ENCODE measurements at places on chromosomes 1 and 21.

- peaks cover 30% of the 10 kb centered on the region for H3K4me1 ChIP-seq
- H3K27me3 ChIP-seq, result no peaks in the 10 kb centered on the region
- no peak overlapping the region for H3K4me3 ChIP-seq
- DNase-seq, result peak; percentile 34
Observed at GRCh38 chr1:228272831-228273571, 65.2 kb downstream of the OBSCN start.

GRCh38 chr1:160942926-160943325 is 11.7 kb downstream of the ITLN2 start:
- DNase-seq, result no peak
- H3K27me3 ChIP-seq, result no peaks in the 10 kb centered on the region
- H3K27ac ChIP-seq, result no peak overlapping the region
- no peak overlapping the region for H3K4me3 ChIP-seq

DNA sequence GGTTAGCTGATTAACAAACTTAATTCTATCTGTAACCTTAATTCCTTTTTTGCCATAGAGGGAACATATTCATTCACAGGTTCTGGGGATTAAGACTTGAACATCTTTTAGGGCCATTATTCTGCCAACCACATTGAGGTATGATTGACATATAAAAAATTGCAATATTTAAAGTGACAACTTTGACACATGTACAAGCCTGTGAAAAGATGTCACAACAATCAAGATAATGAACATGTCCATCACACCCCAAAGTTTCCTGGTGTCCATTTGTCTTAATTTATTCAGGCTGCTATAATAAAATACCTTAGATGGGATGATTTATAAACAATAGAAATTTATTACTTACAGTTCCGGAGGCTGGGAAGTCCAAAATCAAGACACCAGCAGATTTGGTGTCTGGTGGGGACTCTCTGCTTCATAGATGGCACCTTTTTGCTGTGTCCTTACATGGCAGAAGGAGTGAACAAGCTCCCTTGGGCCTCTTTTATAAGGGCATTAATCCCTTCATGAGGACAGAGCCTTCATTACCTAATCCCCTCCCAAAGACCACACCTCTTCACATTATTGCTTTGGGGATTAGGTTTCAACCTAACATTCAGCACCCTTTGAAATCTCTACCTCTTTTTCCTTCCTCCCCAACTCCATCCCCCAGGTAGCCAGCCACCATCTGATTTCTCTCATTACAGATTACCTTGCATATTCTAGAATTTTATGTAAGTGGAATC is 33.0 kb upstream of the TP53BP2 start:
- H3K27ac ChIP-seq, result no peak overlapping the region
- H3K4me3 ChIP-seq, result no peak overlapping the region
- no peaks in the 10 kb centered on the region for H3K27me3 ChIP-seq
- H3K36me3 ChIP-seq, result no peaks in the 10 kb centered on the region
- no peaks in the 10 kb centered on the region for H3K4me1 ChIP-seq
- no peak for DNase-seq

DNA sequence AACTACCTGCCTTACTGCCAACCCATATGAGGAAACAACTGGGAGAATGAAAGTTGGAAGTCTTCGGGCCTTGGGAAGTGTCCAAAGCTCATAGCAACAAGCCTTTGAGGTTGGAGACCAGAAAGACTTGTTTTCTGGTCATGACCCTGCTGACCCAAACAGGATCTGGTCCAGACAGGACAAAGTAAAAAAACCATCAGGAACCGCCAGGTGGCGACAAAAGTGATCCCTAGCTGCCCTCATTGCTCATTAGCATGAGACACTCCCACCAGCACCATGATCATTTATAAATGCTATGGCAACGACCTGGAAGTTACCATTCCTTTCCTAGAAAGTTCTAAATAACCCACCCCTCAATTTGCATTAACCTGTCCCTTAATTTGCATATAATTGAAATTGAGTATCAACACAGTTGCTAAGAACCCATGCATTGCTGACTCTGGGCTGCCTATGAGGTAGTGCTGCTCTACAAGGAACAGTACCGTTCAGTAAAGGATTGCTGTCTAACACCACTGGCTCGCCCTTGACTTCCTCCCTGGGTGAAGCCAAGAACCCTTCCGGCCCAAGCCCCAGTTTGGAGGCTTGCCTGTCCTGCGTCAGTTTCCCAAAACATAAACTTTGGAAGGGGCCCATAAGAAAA is 89.0 kb downstream of the URB2 start:
- H3K36me3 ChIP-seq, result no peaks in the 10 kb centered on the region
- H3K27ac ChIP-seq, result no peak overlapping the region
- DNase-seq, result no peak
- no peaks in the 10 kb centered on the region for H3K27me3 ChIP-seq
- no peaks in the 10 kb centered on the region for H3K4me1 ChIP-seq

DNA sequence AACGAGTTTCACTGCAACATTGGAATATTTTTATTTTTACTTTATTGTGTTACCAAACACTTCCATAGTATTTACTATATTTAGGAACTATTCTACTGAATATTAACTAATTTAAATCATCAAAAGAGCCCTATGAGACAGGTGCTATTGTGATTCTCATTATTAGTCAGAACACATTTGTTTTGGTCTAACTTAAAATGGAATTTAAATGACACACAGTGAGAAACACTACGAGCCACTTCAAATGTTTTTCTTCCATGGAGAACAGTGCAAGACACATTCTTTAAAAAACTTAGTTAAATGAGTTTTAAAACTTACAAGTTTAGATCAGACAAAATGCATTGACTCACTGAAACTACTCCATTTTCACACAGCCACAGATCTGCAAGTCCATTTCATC is 6.6 kb upstream of the TRAF3IP3 start:
- no peak for DNase-seq
- H3K27ac ChIP-seq, result no peak overlapping the region
- H3K4me1 ChIP-seq, result peaks cover 4% of the 10 kb centered on the region

DNA sequence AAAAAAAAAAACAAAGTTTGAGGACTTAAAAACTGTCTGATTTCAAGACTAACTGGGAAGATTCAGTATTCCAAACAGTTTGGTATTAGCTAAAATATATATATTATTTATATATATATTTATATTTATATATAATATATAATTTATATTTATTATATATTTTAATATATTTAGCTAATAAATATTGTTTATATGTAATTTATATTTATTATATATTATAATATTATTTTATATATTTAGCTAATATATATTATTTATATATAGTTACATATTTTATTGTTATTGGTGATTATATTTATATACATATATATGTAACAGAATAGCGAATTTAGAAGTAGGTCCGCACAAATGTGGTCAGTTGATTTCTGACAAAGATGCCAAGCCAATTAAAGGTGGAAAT is 480.2 kb upstream of the C1orf87 start:
- no peak for DNase-seq
- no peak overlapping the region for H3K4me3 ChIP-seq
- no peaks in the 10 kb centered on the region for H3K4me1 ChIP-seq
- no peaks in the 10 kb centered on the region for H3K27me3 ChIP-seq

DNA sequence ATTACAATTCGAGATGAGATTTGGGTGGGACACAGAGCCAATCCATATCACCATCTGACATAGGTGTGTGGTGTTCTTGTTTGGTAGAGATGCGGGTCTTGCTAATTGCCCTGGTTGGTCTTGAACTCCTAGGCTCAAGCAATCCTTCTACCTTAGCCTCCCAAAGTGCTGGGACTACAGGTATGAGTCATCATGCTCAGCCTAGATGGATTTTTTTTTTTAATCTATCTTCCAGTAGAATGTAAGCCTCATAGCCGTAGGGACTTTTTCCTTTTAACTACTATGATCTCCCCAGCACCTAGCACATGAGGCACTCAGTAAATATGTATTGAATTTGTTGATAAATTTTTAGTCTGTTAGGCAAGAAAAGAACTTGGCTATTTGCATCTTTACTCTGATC is 94.6 kb upstream of the TENT5C start:
- no peak for DNase-seq
- H3K27ac ChIP-seq, result no peak overlapping the region
- H3K36me3 ChIP-seq, result peaks cover 12% of the 10 kb centered on the region
- H3K4me1 ChIP-seq, result no peaks in the 10 kb centered on the region
- H3K27me3 ChIP-seq, result no peaks in the 10 kb centered on the region

- H3K27ac ChIP-seq, result no peak overlapping the region
- DNase-seq, result no peak
- no peaks in the 10 kb centered on the region for H3K27me3 ChIP-seq
Observed at GRCh38 chr1:109880971-109881894, 29.4 kb upstream of the CSF1 start.

GRCh38 chr1:174964261-174964971 is 35.3 kb upstream of the CACYBP start:
- no peaks in the 10 kb centered on the region for H3K4me1 ChIP-seq
- no peak overlapping the region for H3K4me3 ChIP-seq

GRCh38 chr1:203251466-203251865 is 22.0 kb upstream of the CHIT1 start:
- H3K4me3 ChIP-seq, result no peak overlapping the region
- H3K27me3 ChIP-seq, result no peaks in the 10 kb centered on the region
- no peaks in the 10 kb centered on the region for H3K4me1 ChIP-seq

DNA sequence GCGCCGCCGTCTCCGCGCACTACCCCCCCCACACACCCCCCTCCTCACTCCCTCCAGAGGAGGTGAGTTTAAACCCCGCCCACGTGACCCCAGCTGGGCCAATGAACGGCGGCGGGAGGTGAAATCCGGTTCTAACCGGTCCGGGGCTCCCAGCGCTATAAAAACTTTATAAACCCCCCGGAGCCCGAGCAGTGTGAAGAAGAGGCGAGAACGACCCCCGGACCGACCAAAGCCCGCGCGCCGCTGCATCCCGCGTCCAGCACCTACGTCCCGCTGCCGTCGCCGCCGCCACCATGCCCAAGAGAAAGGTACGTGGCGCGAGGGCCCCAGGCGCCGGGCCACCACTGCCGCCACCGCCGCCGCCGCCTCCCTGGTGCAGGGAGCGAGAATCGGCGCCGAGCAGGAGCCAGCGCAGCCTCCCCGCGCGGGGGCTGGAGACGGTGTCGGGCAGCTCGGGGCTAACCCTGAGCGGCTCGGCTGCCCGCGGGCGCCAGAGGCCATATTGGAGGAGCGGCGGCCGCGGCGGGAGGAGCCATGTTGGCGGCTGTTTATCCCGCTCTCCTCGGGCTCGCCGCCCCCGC is at the start of gene HMGN2:
Gene HMGN2, plus strand, starts transcription at position 121 of the 581 bp plus-strand sequence. Its CDS starts 173 bp downstream, at position 294.
- H3K36me3 ChIP-seq, result peaks cover 38% of the 10 kb centered on the region
- H3K27me3 ChIP-seq, result no peaks in the 10 kb centered on the region
- peak within 1 kb of the TSS; percentile 100 for H3K27ac ChIP-seq
- H3K4me3 ChIP-seq, result peak within 1 kb of the TSS; percentile 100
- no peaks in the 10 kb centered on the region for H3K4me1 ChIP-seq
- DNase-seq, result peak; percentile 90

GRCh38 chr1:172220376-172220775 is 200.1 kb upstream of the C1orf105 start:
- no peak overlapping the region for H3K27ac ChIP-seq
- no peaks in the 10 kb centered on the region for H3K36me3 ChIP-seq
- H3K4me3 ChIP-seq, result no peak overlapping the region
- H3K4me1 ChIP-seq, result no peaks in the 10 kb centered on the region
- DNase-seq, result no peak

- H3K36me3 ChIP-seq, result no peaks in the 10 kb centered on the region
- no peaks in the 10 kb centered on the region for H3K27me3 ChIP-seq
- H3K4me3 ChIP-seq, result no peak overlapping the region
- H3K4me1 ChIP-seq, result no peaks in the 10 kb centered on the region
- DNase-seq, result no peak
Observed at GRCh38 chr1:71193153-71193552, 112.3 kb upstream of the ZRANB2 start.

DNA sequence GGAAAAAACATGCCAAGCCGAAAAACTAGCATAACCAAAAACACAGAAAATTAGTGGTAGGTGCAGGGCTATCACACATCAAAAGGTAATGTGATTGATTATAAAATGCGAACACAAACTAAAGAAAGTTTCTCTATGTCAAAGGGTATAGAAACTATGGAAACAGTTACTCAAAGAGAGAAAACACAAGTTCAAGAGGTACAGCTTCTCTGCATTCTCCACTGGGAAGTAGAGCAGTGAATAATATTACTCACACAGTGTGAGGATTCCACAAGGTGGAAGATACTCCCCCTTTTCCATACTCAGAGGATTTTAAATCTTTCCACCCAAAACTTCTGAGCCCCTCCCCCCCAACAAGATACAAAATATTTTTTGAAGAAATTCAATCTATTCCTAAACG is 18.6 kb downstream of the AKT3 start:
- H3K4me1 ChIP-seq, result no peaks in the 10 kb centered on the region
- no peaks in the 10 kb centered on the region for H3K27me3 ChIP-seq
- H3K36me3 ChIP-seq, result no peaks in the 10 kb centered on the region
- H3K27ac ChIP-seq, result no peak overlapping the region

GRCh38 chr1:205563927-205564441 is 59.5 kb downstream of the CDK18 start:
- no peak for DNase-seq
- H3K4me3 ChIP-seq, result no peak overlapping the region
- peaks cover 1% of the 10 kb centered on the region for H3K4me1 ChIP-seq

DNA sequence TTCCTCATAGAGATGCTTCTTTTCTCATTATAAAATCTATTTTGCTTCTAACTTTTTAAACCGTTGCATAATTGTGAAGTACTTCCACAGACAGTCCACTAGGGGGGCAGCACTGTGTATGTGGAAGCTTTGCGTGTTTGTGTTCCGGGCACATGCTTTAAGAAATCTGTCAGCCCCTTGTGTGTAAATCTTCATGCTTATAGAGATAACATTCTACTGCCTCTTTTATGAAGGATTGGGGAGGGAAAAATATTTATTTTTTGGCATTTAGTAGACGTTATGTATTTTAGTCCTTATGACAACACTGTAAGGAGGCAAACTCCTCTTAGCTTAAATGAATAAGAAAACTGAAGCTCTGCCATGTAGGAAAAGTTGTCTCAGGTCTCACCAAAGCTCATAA is 157.3 kb upstream of the PTGFR start:
- no peak overlapping the region for H3K4me3 ChIP-seq
- H3K27me3 ChIP-seq, result no peaks in the 10 kb centered on the region
- DNase-seq, result no peak
- H3K27ac ChIP-seq, result no peak overlapping the region
- H3K4me1 ChIP-seq, result no peaks in the 10 kb centered on the region
- no peaks in the 10 kb centered on the region for H3K36me3 ChIP-seq

DNA sequence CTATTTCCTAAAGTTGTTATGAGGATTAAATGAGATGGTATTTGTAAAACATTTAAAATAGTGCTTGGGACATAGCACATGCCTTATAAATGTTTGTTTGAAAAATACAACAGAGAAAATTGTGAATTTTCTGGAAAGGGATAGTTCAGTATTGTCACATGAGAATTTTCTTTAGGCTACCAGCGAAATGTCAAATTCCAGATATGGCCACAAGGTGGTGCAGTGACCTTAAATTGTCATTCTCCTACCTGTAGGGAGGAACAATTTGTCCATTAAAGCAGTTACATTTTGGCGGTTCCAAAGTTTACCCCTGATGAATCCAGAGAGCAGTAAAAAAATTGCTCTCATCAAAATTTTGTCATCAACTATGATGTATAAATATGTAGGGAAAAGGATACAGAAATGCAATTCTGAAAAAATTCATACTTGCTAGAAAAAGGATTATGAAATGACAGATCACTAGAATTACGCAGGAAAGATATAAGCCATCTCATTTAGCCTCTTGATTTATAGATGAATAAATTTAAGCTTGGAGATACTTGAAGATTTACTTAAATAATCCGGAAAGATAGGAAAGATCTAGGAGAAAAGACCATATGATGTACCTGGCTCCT is 50.2 kb upstream of the TSHB start:
- no peaks in the 10 kb centered on the region for H3K36me3 ChIP-seq
- H3K4me1 ChIP-seq, result no peaks in the 10 kb centered on the region
- no peak overlapping the region for H3K4me3 ChIP-seq
- H3K27ac ChIP-seq, result no peak overlapping the region
- no peaks in the 10 kb centered on the region for H3K27me3 ChIP-seq
- DNase-seq, result no peak

Data from right atrium auricular region (tissue), 2 donors.